Stimulated activated naive CD8-positive, alpha-beta T cell treated with anti-CD3 and anti-CD28 coated beads, Interleukin-15, Interleukin-2, amounts not matched to agents 100 U/mL and 50 U/mL, for 24 hours (primary cell): ENCODE measurements at places on chromosomes 13 and 19.

DNA sequence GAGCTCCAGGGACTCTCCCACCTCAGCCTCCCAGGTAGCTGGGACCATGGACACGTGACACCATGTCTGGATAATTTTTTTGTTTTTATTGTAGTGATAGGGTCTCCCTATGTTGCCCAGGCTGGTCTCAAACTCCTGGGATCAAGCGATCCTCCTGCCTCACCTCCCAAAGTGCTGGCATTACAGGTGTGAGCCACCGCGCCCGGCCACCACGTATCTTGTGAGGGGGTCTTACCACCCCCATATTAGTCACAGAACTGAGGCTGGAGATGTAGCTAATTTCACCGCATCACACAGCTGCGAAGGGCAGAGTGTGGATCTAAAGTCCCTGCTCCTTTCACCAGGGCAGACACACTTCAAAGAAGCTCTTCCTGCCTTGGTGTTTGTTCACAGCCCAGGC, 211.8 kb upstream of the SOX1 start:
- no peak for DNase-seq

DNA sequence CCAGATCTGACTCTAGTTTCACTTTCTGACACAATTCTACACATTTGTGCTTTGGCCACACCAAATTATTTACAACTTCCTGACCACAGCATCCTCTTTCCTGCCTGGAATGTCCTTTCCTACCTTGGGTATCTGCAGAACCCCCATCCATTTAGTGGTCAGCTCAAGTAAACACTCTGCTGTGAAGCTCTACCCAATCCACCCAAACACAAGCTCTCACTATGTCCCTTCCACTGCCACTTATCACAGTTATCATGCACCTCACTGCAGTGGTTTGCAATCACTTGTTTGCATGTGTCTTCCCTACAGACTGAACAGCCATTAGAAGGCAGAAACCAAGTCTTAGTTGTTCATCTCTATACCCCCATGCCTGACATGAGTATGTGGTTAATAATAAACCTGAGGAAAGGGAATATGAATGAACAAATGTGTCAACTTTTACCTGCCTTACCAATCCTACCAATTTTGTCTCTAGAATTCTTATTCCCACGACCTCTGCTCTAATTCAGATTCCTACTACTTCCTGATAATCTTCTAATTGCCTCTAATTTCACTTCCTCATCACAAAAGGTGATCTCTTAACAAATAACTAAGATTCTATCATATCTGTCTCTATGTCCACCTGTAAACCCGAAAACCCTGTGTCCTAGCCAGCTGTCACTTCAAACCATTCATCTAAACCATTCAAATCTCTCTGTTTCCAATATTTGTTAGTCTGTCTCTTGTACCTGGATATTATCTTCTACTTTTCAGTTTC, 25.1 kb downstream of the LNX2 start:
- DNase-seq = no peak

DNA sequence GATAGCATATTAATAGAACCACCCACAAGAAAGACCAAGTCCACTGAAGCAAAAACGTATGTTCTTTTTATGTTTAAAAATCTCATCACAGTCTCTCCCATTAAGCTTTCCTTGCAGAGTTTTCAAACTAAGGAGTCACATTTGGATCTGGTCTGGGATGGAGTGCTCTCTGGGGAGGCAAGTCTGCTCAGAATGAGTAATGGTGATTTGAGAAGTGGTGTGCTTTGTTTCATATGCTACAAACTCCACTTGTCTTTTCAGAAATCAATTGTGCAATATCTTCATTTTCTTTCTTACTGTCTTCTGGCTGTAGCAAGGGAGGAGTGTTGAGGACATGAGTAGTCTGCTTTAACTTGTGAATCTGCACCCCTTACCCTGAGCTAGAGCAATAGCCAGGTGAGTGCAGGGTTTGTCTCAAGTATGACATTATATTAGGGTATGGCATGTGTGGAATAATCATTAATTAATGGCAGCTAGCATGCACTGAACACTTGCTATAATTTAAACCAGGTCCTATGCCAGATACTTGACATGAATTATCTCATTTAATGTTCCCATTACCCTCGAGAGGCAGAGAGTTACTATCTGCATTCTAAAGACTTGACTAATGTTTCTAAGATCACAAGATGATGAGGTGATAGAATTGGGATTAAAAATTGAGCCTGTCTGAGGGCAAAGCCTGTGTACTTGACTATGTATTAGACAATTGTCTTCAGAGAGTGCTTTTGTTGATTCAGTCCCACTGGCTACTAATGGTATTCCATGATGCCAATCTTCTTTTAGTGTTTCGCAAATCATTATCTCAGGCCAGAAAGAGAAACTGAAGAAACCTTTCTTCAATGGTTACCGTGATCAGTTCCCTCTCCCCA, 171.8 kb downstream of the GPC6 start:
- no peak for DNase-seq

DNA sequence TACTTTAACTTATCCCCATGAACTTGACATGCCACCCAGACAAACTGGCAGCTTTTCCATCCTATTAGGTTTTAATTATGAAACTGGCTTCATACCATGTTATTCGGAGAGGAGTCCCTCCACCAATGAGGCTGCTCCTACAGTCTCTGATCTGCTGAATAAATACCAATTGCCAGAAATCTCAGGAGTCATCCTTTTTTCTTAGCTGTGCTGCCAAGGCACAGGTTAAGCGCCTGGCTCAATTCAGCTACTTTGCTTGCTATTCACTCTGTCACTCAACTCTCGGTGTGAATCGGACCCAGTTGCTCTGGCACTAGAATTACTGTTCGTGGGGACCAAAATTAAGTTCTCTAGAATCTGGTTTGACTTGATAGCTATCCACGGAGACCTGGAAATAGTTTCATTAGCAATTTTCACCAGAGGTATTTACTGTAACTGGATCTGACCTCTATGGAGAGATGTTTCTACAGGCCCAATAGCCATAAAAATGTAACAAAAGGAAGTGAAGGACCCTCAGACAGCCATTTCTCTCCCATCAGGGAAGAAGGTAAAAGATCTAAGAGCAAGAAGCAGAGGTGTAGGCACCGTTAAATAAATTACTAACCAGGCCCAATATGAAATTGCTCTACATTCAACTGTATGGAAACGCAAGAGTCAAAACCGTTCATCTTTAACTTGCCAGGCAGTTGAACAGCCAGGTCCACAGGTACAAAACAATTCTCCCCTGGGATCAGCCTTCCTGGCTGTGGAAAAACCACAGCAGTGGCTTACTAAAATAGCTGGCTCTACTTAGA, 5.4 kb downstream of the ZC3H4 start:
- no peak for DNase-seq

GRCh38 chr13:38636761-38637160, 50.1 kb upstream of the FREM2 start:
- DNase-seq = no peak

DNA sequence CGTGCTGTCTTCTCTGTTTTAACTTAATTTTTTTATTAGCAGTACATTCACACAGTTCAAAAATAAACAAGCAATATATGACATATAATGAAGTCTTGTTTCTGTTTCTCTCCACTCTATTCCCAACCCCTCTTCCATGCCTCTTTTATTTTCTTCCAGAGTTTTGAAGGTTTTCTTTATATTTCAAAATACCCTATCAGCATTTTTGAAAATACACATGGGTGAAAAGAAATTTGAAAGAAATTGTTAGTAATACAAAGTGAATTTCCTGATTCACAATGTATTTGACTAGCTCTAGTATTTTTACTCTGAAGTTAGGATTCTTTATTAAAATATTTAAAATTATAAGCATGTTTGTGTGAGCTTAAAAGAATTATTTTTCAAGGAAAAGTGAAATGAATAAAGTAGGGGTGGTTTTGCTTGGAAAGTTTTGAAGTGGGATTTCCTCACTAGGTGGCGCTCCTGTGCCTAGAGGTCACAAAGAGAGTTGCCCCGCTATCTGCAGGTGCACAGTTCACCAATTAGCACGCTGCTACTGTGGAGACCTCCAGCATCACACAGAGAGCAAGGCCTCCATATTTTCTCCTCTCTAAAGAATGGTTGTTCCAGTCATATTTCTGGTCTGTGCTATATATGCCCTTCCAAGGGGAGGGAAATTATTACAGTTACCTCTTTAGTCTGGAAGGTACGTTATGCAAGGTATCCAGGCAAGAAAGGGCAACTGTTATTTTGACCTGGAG, 37.6 kb downstream of the SOX21 start:
- peak; percentile 71 for DNase-seq

DNA sequence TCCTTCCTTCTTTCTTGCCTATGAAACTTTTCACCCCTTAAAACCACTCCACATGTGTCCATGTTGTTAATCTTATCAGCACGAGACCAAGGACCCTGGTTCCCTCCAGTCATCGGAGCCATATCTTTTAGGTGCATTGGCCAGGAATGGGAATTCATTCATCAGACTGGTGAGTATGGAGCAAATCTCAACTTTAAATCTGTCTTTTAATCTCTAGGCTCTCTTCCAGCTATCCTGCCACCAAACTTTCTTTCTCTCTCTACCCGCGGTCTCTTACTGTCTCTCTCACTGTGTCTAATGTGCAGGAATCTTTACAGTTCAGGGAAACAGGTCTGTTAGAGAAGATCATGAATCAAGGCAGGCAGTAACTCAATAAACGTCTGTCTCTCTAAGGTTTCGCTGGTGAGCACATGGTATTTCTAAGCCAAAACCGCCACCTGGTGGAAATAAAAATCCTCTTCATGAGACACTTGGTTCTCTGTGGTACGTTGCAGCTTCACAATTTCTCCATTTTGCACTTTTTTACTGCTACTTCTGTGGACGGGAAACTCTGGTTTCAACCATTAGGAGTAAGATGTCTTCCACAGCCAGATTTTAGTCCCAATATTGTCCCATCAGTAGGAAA, 16.1 kb downstream of the LGALS16 start:
- DNase-seq = peak; percentile 30

- DNase-seq = no peak
Observed at GRCh38 chr19:2805261-2805900, 14.3 kb upstream of the ZNF554 start.
